ENCODE measurements at places on chromosomes 6 and 20.

DNA sequence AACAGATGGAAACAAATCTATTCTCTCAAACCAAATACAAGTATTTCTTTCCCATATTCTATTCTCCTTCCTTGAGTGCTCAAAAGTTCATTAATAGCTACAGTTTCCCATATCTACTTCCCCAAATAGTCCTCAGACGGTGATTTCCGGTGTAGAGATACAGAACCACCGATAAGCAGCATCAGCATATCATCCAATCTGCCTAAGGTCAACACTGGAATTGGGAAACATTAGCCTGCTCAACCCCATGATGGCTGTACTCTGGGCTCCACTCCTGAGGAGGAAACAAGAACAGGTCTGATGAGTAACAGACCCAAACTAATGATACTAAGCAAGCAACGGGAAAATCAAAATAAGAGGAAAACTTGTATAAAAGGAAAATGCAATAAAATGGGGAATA lies 115.6 kb downstream of the EPB41L2 start:
- no peak for DNase-seq

DNA sequence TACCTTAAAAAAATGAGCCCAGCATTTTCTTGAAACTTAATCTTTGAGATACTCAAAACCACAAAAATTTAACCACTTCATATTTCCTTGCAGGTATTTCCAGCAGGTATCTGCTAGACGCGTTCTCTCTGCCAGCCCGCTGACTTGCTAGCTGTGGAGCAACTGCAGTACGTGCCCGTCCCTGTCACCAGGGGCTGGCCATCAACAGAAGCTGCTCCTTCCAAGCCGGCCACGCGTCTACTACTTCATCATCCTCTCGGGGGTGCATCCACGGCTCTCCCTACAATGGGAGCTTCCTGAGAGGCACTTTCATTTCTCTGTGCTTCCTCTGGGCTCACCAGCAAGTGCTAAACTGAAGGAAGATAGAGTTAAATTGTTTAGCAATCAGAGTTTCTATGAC lies 132.4 kb downstream of the DTNBP1 start:
- DNase-seq: no peak

DNA sequence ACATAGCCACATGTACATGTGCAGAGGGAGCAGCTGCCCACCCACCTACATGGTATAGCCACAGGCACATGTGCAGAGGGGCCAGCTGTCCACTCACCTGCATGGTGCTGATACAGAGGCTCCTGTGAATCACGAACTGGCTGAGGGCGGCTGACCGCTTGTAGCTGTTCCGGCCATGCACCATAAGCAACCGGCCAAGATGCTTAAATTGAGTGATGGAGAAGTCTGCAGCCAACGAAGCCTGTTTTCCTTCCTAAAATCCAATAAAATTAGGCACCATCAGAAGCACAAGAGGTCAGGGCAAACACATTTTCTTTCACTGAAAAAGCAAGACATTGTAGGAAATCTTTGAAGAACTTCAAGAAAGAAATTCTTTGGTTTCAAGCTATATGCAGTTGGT lies 71.1 kb upstream of the NFATC2 start:
- DNase-seq: no peak

- no peak for DNase-seq
Observed at GRCh38 chr6:117494694-117495318, 12.3 kb downstream of the DCBLD1 start.

DNA sequence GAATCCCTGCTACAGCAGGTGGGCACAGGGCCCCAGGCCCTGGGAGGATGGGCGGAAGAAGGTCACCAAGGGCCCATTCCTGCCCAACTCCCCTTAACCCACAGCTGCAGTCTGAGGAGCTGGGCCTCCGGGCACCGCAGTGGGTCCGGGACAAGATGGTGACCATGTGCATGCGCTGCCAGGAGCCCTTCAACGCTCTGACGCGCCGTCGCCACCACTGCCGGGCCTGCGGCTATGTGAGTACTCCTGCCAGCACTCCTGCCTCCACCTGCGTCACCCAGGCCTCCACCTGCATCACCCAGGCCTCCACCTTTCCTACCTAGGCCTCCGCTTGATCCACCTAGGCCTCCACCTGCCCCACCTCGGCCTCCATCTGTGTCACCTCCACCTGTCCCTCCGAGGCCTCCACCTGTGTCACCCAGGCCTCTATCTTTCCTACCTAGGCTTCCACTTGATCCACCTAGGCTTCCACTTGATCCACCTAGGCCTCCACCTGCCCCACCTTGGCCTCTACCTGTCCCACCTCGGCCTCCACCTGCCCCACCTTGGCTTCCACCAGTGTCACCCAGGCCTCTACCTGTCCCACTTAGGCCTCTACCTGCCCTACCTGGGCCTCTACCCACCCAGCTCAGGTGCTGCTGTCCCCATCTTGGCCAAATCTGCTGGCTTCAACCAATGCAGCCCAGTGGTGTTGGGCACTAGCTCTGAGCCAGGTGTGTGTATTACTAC lies 16.8 kb downstream of the FGD2 start:
- no peak for DNase-seq

DNA sequence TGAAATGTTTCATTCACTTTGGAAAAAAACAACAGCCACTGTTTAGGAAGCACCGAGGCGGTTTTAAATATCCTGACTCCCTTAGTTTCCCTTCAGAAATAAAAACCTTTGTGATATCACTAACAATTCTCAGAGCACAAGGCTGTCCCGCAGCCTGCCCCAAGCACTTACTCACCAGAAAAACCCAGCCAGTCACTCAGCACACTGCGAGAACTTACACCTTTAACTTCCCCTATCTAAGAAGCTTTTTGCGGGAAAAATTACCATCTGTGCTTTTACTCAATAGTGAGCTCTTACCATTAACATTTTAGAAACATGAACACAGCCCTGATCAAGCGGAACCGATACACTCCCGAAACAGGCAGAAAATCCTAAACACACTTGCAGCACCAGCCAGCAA lies 9.3 kb downstream of the ZBTB46 start:
- DNase-seq: no peak

DNA sequence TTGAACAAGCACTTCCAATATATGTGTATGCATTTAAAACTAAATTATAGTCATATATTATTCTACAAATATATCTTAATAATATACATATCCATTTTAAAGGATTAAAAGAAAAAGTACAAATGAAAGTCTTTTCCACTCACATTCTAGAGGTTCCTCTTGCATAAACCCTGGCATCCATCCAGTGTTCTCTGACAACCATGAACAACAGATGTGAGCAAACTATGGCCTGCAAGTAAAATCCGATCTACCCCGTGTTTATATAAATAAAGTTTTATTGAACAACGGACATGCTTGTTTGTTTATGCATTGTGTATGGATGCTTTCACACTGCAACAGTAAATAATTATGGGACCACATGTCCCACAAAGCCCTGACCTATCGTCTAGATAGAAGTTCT lies 1122.3 kb downstream of the EPHA7 start:
- no peak for DNase-seq

- DNase-seq: no peak
Observed at GRCh38 chr20:46568570-46569129, 18.2 kb upstream of the OCSTAMP start.

DNA sequence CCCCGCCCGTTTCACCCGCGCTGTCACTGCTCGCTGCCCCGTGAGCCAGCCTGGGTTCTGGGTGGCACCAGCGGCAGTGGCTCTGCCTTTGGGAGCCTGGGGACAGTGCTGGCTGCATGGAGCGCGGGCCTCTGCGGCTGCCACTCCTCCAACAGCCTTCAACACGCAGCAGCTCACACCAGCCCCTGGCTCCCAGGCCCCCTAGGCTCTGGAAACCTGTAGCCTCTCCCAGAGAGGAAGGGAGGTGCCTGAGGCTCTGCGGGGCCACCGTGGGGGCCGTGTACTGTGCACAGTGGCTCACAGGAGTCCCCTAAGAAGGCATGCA lies 163.9 kb upstream of the AFDN start:
- no peak for DNase-seq

DNA sequence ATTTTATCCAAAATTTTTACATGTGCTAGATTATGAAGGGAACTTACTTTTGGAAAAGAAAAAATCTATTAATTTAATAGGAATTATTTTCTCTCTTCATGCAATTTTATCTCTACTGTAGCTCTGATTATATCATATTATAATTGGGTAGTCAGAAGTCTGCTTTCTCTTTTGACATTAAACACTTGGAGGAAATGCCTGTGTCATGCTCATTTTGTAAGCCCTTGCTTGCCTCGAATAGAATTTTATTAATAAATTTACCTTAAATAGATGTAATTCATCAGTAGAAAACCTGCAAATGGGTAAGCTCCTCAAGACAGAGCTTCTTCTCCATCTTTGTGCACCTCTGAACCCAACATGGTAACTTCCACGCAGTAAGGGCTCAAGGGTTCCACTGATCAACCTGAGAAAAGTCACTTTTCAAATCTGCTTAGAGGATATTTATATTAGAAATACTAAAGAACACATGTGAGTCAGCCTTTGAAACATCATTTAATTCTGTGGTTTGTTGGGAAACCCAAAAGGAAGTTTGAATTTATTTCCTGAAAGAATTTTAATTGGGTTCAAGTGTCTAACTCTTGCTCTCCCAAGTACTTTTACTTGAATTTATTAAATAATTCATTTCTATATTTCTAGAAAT lies 266.0 kb downstream of the ALDH8A1 start:
- DNase-seq: no peak

GRCh38 chr20:1313236-1313964 lies 15.5 kb downstream of the SDCBP2 start:
- peak; percentile 45 for DNase-seq

DNA sequence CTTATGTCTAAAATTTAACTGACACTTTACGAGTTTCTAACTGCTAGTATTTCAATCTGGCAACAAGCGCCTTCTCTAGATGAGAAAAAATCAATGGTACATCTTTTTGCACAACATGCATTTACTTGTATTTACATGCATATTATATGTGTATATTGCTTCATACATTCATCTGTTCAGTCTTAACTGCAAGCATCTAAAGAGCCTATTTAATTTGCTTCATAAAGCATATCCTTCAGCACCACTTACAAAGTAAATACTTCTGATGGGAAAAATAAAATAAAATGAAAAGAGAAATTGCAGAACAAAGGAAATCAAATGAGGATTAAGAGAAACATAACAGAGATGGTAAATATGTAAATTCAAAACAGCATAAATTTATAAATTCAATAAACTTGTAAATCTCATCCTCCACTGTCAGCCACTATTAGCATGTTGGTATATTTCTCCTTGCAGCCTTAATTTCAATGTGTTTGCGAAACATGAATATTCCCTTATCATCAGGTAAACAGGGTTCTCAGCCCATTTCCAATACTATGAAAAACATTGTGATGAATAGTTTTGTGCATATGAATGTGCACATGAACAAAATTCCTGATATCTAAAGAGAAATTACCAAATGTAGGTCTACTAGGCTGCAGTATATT lies 332.5 kb upstream of the RUNX2 start:
- DNase-seq: no peak

DNA sequence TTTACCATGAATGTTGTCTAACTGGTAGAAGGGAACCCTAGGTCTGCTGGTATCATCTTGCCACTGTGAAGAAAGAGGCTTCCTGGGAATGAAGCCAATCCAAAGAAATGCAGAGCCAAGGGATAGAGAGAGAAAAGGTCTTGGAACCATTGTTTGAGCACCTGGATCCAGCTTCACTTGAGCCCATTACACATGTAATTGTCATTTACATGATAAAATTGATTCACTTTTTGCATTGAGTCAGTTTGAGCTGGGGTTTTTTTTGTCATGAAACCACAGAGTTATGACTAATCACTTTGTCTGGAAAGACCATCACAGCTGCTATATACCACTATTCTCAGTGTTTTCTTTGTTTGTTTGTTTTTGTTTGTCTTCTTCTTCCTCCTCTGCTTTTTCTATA lies 112.3 kb downstream of the CBLN4 start:
- no peak for DNase-seq

DNA sequence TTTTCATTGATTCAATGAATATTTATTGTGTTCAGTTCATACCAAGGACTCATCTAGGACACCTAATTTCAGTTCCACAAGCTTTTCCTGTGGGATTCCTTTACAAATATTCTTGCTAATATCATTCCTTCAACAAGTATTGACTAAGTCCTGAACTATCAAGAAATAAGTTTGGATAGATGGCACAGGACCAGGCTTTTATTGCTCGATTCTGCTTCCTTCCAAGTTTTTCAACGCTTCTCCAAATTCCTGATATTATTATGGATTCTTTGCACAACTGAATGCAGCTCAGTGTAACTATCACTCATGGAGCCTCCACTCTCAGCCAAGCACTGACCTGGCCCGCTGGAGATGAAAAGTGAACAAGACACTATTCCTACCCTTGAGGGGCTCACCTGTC lies 32.7 kb upstream of the COL21A1 start:
- DNase-seq: no peak

- DNase-seq: no peak
Observed at GRCh38 chr20:2151858-2152281, 50.2 kb downstream of the STK35 start.

DNA sequence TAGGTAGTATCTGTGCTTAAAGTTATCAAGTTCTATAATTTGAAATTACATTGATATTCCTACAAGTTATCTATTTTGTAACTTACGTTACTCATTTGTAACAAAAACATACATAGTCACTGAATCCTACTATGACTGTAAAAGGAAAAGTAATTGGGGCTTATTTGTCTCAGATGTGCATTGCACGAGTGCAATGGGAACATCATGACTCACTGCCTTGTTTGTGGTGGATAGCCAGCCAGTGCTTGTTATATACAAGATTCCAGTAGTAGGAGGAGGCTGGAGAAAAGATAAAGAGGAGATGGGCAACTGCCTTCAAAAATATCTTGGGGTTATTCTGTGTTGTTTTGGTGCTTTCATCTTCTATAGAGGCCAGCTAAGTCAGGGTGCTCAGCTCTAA lies 164.1 kb downstream of the RNF144B start:
- DNase-seq: no peak

- DNase-seq: no peak
Observed at GRCh38 chr20:24148372-24148771, 159.8 kb upstream of the GGTLC1 start.

GRCh38 chr20:59643615-59644061 lies 39.3 kb downstream of the PHACTR3 start:
- DNase-seq: no peak

GRCh38 chr6:35185302-35185681 lies 28.5 kb upstream of the SCUBE3 start:
- DNase-seq: no peak

DNA sequence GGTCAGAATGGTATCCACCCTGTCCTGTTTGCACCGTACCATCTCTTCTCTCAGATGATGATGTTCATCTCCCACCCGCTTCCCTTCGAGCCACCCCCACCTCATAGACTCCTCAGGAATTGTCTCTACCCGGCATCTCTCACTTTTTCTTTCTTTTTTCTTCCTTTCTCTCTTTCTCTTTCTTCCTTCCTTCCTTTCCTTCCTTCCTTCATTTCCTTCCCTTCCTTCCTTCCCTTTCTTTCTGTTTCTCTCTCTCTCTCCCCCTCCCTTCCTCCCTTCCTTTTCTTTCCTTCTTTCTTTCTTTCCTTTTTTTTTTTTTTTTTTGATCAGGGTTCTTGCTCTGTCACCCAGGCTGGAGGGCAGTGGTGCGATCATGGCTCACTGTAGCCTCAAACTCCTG lies 27.7 kb upstream of the PNPLA1 start:
- DNase-seq: no peak

All from T-helper 1 cell (primary cell).